M059J (cell line): ENCODE measurements at places on chromosomes 13 and 19. TPM values are rescaled to one million over a fixed set of nuclear protein-coding genes. Genes with fewer than 3 reads are reported as not detected.

Gene URAD
- not detected in 2 replicates for total RNA-seq

Gene TFDP1
- total RNA-seq: 83.5 and 116 TPM in 2 replicates

Gene CYP4F2
- total RNA-seq: 1.6 and 1.8 TPM in 2 replicates

Gene TMEM86B
- total RNA-seq: 1.2 and 1.7 TPM in 2 replicates

Gene CHAF1A
- 22.8 and 38.1 TPM in 2 replicates for total RNA-seq

Gene JUNB
- 68.3 and 92.5 TPM in 2 replicates for total RNA-seq

Gene RHPN2
- total RNA-seq: 22.5 and 25.6 TPM in 2 replicates

Gene ACP5
- total RNA-seq: 0.39 and 0.76 TPM in 2 replicates

Gene REEP6
- total RNA-seq: 5.2 and 6.3 TPM in 2 replicates

Gene LRRC8E
- total RNA-seq: 7.6 and 15.2 TPM in 2 replicates

Gene COX6B2
- total RNA-seq: 0.30 TPM in 1 of 2 replicates, not detected in the other

Gene CYP4F8
- total RNA-seq: not detected in 2 replicates

Gene KLHL1
- total RNA-seq: not detected in 2 replicates

Gene OR10H4
- total RNA-seq: not detected in 2 replicates

Gene MBD3
- 64.9 and 116 TPM in 2 replicates for total RNA-seq

Gene PSG3
- 0.64 and 0.84 TPM in 2 replicates for total RNA-seq

Gene SHFL
- 80.9 and 98.9 TPM in 2 replicates for total RNA-seq

Gene SCEL
- not detected in 2 replicates for total RNA-seq

Gene PGPEP1
- total RNA-seq: 10.3 and 13.5 TPM in 2 replicates

Gene GRAMD1A
- total RNA-seq: 9.8 and 21.5 TPM in 2 replicates

Gene ATP4B
- total RNA-seq: not detected in 2 replicates

Gene ZNF628
- 8.8 and 13.9 TPM in 2 replicates for total RNA-seq

Gene CBARP
- 0.44 and 4.4 TPM in 2 replicates for total RNA-seq

Gene LHFPL6
- total RNA-seq: 24.9 and 39.0 TPM in 2 replicates

Gene SHISA7
- not detected in 2 replicates for total RNA-seq

Gene ADAMTSL5
- total RNA-seq: 0.84 and 3.7 TPM in 2 replicates

Gene LHB
- 1.8 TPM in 1 of 2 replicates, not detected in the other for total RNA-seq

Gene KIR3DL1
- total RNA-seq: not detected in 2 replicates

Gene CEACAM8
- total RNA-seq: not detected in 2 replicates

Gene IRGC
- not detected in 2 replicates for total RNA-seq

Gene LSM7
- total RNA-seq: 275 and 327 TPM in 2 replicates
